Activated T-cell treated with anti-CD3 and anti-CD28 coated beads, Interleukin-2, amount 50 U/mL, for 24 hours (primary cell): ENCODE measurements at places on chromosomes 3 and 15.
A peak's percentile ranks its signal among the peaks of the same experiment; 100 is the strongest.

DNA sequence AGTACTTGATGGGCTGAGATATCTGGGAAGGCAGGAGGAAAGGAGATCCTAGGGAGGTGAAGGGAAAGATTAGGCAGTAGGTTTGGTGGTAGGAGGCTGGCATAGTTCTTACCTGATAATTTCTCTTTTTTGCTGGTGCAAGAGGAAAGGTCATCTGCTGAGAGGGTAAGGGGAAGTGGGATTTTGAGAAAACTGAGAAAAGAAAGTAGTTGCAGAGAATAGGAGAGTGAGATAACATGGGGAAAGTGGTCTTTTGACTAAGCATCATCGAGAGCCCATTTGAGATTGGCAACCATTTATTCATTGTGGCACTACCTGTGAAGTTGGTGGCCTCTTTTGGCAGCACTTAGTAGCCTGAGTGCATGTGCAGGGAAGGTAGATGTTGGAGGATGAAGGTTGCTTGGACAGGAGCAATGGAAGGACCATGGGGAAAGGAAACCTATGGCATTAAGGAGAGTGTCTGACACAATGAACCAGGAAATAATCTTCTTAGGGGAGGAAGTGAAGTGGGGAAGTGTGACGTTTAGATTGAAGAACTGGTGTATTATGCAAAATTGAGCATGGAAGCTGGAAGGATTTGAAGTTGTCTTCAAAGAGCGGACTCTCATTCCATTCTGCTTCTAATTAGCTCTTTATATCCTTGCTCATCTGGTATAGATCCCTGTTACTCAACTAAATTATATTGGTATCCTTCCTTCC is 21.9 kb upstream of the USP13 start:
- no peak for DNase-seq

DNA sequence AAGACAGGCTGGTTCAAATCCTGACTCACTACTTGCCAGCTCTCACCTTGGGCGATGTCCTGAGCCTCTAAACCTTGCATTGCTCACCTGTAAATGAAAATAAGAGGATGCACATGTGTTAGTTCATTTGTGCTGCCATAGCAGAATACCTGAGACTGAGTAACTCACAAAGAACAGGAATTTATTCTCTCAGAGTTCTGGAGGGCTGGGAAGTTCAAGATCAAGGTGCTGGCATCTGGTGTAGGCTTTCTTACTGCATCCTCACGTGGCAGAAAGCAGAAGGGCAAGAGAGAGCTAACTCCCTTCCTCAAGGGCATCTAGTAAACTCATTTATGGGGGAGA is 222.7 kb downstream of the MTHFS start:
- DNase-seq, result no peak

GRCh38 chr15:70504299-70504951 is 258.9 kb downstream of the UACA start:
- DNase-seq, result peak; percentile 59

GRCh38 chr3:101667844-101668243 is 9.1 kb downstream of the ZBTB11 start:
- DNase-seq, result no peak

DNA sequence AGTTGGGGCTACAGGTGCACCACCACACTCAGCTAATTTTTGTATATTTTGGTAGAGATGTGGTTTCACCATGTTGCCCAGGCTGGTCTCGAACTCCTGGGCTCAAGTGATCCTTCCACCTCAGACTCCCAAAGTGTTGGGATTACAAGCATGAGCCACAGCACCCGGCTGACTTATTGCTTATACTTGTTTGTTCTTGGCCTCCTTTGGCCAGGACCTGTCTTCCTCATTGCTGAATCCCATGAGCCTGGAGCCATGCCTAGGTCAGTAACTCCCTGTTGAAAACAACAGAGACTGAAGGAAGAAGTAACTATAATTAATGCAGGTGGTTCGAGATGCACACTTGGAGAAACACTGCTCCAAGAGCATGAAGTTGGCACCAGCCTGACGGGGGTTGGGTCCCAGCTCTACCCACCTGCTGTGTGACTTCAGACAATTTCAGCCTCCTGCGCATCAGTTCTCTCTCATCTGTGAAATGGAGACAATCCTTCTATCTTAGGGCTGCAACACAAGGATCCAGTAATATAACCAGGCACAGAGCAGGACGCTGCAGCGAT is 38.9 kb downstream of the CPN2 start:
- DNase-seq, result no peak

DNA sequence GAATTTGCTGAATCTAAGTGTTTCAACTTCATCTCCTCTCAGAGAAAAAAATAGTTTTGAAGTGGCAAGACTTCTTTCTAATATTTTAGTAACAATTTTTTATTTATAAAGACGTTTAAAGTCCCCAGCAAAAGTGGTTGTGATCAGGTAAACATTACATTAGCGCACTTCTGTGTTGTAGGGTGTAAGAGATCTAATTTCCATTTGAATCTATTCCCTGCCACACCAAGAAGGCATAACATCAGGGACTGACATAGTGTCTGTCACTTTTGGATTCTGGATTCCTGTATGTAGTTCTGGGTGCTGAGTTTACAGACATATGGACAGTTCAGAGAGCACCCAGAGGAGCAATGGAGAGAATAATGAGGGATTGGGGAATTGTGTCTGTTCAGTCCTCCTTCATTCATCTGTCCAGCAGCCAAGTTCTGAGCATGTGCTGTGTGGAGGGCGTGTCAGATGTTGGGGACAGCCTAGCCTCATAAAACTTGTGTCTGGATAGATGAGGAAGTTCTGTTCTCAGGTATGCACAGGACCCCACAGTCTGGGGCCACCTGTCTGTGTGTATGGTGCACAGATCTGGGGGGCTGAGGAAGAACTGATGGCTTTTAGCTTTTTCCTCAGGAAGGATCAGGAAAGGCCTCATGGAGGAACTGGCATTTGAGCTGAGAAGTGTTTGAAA is 65.6 kb downstream of the MAP2K5 start:
- DNase-seq, result no peak

- no peak for DNase-seq
Observed at GRCh38 chr15:75076277-75076676, 52.9 kb downstream of the PPCDC start.

DNA sequence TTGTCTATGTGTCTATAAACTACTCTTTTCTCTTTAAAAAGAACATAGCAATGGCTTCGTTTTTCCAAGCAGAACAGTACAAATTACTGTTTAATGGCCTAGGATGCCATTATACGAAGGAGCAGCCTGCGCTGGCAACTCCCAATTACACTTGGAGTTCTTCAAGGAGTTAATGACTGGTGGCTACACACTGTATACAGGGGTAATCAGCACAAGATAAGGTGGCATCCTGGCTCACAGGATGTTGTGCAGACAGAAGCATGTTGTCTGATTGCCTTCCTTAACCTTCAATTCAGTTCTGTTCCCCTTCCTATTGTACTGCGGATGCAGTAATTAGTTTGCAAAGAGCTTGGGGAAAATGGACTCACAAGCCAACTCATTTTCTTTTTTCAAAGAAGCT is 250.7 kb upstream of the ROBO2 start:
- no peak for DNase-seq

DNA sequence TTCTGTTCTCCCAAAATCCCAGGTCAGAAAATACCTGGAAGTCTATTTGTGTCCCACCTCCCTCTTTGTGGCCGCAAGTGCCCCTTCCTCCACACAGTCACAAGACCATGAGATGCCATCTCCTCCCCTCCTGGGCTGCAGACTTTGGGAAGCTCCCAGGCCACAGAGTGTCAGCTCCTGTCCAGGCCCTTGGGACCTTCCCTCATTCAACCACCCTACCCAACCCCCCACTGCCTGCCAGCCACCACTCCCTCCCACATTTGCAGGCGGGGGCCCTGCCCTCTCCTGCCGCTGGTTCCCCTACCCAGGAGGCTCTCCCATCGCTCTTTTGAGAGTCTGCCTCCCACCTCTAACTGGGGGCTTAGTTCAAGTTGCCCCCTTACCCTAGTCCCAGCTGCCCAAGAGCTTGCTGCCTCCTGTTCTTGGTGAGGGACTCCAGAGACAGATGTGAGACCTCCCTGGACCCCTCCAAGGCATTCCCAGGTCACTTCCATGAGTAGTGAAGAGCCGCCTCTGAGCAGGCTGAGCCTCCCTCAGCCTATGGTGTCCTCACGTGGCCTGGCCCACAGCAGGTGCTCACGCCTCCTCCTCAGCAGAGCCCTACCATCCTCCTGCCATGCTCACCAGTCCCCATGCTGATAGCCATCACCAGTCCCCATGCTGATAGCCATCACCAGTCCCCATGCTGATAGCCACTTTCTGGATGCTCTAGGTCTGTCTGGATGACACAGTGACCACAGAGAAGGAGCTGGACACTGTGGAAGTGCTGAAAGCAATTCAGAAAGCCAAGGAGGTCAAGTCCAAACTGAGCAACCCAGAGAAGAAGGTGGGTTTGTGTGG is 15.9 kb upstream of the STAB1 start:
- no peak for DNase-seq

DNA sequence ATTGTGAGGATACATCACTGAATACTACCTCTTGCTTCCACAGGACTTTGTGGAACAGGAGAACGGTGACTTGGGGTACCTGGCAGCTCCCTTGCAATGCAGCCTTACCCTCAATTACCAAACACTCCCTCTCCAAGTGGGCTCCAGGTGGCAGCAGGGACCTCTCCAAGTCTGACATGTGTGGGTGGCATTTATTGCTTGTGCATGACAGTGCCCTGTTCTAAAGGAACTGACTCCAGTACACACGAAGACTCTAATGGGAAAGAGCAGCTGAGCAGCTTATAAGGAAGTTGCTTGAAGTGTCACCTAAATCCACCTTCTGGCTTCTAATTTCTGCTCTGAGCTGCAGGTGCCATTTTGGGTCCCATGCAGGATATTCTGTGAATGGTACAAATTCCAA is 174.1 kb upstream of the SLCO3A1 start:
- no peak for DNase-seq

GRCh38 chr3:149790268-149790667 is 2.1 kb downstream of the ANKUB1 start:
- no peak for DNase-seq

DNA sequence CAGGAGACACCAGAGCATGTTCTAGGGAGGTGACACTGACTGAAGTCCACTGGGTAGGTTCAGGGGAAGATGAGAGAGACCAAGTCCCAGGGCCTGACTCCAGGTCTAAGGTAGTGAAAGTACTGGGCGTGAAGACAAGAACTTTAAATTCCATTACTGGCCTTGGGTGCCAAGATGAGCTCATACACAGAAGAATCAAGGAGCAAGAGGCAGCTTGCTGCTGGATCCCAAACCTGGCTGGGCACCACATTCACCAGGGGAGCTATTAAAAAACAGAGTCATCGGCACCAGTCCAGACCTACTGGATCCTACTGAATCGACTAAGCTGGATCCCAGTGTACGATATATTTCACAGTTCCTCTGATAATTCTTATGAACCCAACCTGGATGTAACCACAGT is 42.1 kb upstream of the ATG7 start:
- DNase-seq, result no peak

DNA sequence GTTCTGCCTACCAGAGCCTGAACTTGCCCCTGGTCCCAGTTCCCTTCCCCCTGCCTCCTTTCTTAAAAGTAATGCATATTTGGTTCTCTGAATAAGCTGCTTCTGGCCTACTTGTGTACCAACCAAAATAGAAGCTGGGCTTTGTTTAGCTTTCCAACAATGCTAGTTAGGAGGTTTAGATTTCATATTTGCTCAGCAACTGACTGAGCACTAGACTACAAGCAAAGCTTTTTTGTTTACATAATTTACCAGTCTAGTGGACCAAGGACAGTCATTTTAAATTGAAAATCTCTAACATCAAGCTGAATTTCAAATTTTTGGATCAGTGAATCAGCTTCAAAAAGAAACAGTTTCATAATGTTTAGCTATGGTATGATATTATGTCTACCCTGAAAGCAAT is 331.2 kb downstream of the ULK4 start:
- no peak for DNase-seq

- no peak for DNase-seq
Observed at GRCh38 chr3:11607816-11608215, 35.9 kb downstream of the VGLL4 start.

- no peak for DNase-seq
Observed at GRCh38 chr3:157913741-157914150, 192.5 kb downstream of the SHOX2 start.

DNA sequence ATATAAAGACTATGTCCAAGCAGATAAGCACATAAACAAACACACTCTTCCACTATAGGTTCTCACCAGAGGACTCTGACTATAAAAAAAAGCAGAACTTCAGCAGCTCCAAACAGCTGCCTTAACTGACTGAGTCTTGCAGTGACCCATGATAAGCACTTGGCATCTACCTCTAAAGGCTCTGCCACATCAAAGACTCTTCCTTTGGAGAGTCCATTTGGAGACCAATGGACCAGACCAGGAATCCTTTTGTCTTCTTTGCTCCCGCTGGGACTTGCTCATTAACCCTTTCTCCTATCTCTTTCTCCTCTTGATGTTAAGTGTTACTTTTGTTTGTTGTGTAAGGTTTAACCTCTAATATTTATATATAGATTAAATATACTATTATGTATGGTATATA is 424.1 kb downstream of the RSL24D1 start:
- DNase-seq, result no peak

- DNase-seq, result no peak
Observed at GRCh38 chr3:176814285-176814684, 383.0 kb downstream of the TBL1XR1 start.

GRCh38 chr15:55741833-55742497 is 987 bp downstream of the PRTG start:
- peak; percentile 36 for DNase-seq

DNA sequence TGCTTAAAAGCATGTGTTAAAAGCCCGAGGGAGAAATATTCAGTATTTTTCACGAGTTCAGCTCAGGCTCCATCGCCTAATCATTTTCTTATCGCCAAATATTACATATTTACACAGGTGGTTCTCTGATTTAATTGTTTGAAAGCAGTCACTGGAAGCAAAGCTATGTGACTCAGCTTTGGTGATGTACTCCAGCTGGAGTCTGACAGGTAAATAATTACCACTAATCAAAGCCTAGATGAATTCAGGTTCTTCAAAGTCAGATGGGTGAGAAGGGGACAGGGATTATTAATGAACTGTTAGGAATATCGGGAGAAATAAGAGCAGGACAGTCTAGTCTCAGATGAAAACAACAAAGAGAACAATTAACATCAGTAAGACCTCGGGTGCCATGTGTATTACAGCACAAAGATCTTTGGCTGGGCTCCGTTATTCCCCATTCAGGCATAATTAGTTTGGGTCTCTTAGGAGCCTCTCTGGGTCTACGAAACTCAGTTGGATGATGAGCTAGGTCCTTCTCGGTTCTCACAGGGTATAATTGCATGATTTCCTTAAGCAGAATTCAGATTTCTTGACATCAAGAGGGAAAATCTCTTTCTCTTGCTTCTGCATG is 331.7 kb upstream of the ADAMTS9 start:
- DNase-seq, result no peak
